ENCODE measurements at places on chromosomes 5 and 9. TPM values are rescaled to one million over a fixed set of nuclear protein-coding genes. Genes with fewer than 3 reads are reported as not detected.

The SLC6A3 gene
- total RNA-seq, result 1.3 TPM

The PDCD1LG2 gene
- 0.15 TPM for total RNA-seq

The HNRNPH1 gene
- 443 TPM for total RNA-seq

The SUSD3 gene
- 0.82 TPM for total RNA-seq

The CCDC183 gene
- 0.19 TPM for total RNA-seq

The DMGDH gene
- total RNA-seq, result not detected

The SGCD gene
- total RNA-seq, result 4.8 TPM

The PLK2 gene
- total RNA-seq, result 34.3 TPM

The PARP8 gene
- total RNA-seq, result 0.07 TPM

The CORO2A gene
- 1.8 TPM for total RNA-seq

The RUSC2 gene
- 30.2 TPM for total RNA-seq

The ARHGEF37 gene
- 2.4 TPM for total RNA-seq

The PSMD5 gene
- 26.4 TPM for total RNA-seq

The DMRT2 gene
- not detected for total RNA-seq

The TAF11L10 gene
- not detected for total RNA-seq

The C9orf85 gene
- 13.7 TPM for total RNA-seq

The PCDHB2 gene
- 3.3 TPM for total RNA-seq

The RRAGA gene
- 134 TPM for total RNA-seq

The HTR1A gene
- not detected for total RNA-seq

The C5orf63 gene
- 3.7 TPM for total RNA-seq

The TAF1L gene
- total RNA-seq, result not detected

The TPPP gene
- total RNA-seq, result 6.6 TPM

The NPR3 gene
- total RNA-seq, result 14.7 TPM

The PCDHA4 gene
- total RNA-seq, result 1.8 TPM

The TSSK1B gene
- not detected for total RNA-seq

The PGM5 gene
- not detected for total RNA-seq

The ARL14EPL gene
- total RNA-seq, result 0.11 TPM

The BAAT gene
- 0.31 TPM for total RNA-seq

The IGIP gene
- total RNA-seq, result 0.86 TPM

The LCP2 gene
- not detected for total RNA-seq

The PCDH1 gene
- 3.4 TPM for total RNA-seq

The RALGDS gene
- total RNA-seq, result 29.2 TPM

The DOCK2 gene
- total RNA-seq, result 3.1 TPM

The SYNPO gene
- total RNA-seq, result 21.7 TPM

The ADAMTS19 gene
- total RNA-seq, result not detected

The C5orf58 gene
- not detected for total RNA-seq

The TRIM36 gene
- 2.1 TPM for total RNA-seq

The CCNO gene
- 7.5 TPM for total RNA-seq

The DAB2 gene
- total RNA-seq, result 7.0 TPM

The ST6GALNAC4 gene
- total RNA-seq, result 15.3 TPM

The TNFSF15 gene
- total RNA-seq, result 0.11 TPM

The CER1 gene
- not detected for total RNA-seq

The TMOD1 gene
- total RNA-seq, result 1.9 TPM

The PDE6A gene
- 0.22 TPM for total RNA-seq

The OR1B1 gene
- not detected for total RNA-seq

The SMIM33 gene
- total RNA-seq, result not detected

The DIPK1B gene
- total RNA-seq, result 6.1 TPM

The INPP5E gene
- total RNA-seq, result 20.3 TPM

Measured in A549 treated with AZD2906 at 1 μM for 4 hours (cell line).